ENCODE measurements at places on chromosomes 7 and 10.

- no peak for DNase-seq
Measured at GRCh38 chr10:81136261-81136660, 598.6 kb downstream of the SH2D4B start.

- DNase-seq, result no peak
Measured at GRCh38 chr7:137703291-137704010, 143.3 kb downstream of the DGKI start.

GRCh38 chr7:39153647-39154046 lies 175.9 kb downstream of the POU6F2 start:
- no peak for DNase-seq

- no peak for DNase-seq
Measured at GRCh38 chr7:26083113-26083512, 68.9 kb upstream of the NFE2L3 start.

- DNase-seq, result no peak
Measured at GRCh38 chr10:97408496-97408992, 7.4 kb upstream of the RRP12 start.

DNA sequence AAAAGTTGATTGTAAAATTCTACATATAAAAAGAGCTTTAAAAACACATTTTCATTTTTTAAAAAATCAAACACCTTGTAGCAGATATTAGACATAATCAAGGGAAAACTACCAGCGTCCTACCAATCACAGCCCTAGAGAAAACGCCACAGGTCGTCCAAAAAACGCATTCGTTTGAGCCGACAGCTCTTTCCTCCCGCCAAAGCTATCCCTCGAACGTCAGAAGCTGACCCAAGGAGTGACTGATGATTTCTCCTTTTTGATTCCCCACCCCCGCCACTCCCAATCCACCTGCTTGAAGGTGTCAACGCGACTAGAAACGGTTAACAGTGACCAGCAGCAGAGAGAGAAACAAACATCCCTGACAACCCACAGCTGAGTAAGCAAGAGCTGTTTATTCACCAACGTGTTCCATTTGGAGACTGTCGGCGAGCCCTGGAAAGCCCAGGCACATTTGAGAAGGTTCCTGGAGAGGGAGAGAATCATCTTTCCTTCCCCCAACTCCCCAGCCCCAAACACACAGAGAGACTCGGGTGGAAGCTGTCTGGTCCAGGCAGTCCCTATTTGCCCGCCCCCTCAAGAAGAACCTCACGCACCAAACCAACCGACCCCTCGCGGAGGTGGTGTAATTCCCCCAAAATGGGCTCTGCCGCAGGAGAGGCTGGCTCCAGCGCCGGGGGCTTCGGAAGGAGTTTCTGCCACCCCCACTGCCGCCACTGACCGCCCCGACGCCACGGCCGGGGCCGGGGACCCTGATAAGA lies 622 bp downstream of the CPEB3 start:
- peak; percentile 34 for DNase-seq

All from NCI-H345 (cell line).